Activated CD8-positive, alpha-beta T cell treated with anti-CD3 and anti-CD28 coated beads for 36 hours (primary cell): ENCODE measurements at places on chromosomes 7 and 10.

DNA sequence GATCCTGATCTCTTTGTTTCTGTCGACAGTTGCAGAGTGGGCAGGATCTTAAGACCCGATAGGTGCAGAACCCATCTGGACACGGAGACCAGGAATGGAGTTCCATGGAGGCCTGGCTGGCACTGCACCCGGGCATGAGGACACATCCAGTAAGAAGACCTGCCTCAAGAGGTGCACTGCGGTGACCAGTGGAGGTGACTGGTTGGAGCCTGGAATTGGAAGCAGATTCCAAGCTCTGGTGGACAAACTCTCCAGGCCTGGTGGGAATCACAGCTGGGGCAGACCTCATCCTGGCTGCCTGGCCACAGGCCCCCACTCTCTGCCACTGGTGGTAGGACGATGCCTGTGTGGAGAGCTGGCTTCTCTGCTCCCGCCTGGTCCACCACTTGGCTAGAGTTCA is 31.0 kb downstream of the ZNF775 start:
- no peak for DNase-seq

DNA sequence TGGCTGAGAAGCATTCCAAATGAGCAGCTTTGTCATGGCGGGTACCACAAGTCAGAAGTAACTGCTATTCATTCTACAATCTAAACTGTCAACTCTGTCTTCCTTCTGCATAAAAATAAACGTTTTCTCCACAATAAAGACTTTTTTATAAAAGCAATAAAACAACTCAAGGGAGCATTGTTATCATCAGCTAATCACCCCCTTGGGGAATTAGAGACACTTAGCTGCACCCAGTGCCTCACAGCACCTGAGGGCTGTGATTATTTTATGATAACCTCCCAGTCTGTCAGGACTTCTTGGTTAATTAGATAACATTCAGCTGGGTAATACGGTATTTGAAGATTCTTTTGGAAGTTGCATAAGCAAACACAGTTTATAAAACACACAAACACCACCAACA is 155.6 kb downstream of the PPP1R3A start:
- no peak for DNase-seq

DNA sequence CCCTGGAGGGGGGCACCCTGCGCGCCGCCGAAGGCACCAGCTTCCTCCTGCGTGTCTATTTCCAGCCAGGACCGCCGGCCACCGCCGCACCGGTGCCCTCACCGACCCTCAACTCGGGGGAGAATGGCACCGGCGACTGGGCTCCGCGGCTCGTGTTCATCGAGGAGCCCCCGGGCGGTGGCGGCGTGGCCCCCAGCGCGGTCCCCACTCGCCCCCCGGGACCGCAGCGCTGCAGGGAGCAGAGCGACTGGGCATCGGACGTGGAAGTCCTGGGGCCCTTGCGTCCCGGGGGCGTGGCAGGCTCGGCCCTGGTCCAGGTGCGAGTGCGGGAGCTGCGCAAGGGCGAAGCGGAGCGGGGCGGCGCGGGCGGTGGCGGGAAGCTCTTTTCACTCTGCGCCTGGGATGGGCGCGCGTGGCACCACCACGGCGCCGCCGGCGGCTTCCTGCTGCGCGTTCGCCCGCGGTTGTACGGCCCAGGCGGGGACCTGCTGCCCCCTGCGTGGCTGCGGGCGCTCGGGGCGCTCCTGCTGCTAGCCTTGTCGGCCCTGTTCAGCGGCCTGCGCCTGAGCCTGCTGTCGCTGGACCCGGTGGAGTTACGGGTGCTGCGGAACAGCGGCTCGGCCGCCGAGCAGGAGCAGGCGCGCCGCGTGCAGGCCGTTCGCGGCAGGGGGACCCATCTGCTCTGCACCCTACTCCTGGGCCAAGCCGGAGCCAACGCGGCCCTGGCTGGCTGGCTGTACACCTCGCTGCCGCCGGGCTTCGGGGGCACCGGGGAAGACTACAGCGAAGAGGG is 594 bp downstream of the CNNM1 start:
- DNase-seq = peak; percentile 20

- DNase-seq = no peak
Observed at GRCh38 chr10:106900016-106900652, 264.4 kb downstream of the SORCS1 start.

DNA sequence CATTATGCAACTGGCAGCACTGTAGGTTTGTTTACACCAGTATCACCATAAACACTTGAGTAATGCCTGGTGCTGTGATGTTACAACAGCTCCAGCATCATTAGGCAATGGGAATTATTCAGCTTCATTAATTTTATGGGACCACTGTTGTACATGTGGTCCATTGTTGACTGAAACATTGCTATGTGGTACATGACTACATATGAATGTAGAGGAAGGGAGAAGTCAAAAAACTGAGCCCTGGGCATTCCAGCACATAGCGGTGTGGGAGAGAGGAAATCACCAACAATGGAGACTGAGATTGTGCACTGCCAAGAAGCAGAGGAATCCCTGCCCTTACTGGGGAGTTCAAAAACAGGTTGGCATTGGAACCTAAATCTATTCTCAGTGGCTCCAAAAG is 89.0 kb downstream of the TRIM24 start:
- no peak for DNase-seq

GRCh38 chr7:96219378-96220130 is 102.3 kb downstream of the SLC25A13 start:
- DNase-seq = no peak

DNA sequence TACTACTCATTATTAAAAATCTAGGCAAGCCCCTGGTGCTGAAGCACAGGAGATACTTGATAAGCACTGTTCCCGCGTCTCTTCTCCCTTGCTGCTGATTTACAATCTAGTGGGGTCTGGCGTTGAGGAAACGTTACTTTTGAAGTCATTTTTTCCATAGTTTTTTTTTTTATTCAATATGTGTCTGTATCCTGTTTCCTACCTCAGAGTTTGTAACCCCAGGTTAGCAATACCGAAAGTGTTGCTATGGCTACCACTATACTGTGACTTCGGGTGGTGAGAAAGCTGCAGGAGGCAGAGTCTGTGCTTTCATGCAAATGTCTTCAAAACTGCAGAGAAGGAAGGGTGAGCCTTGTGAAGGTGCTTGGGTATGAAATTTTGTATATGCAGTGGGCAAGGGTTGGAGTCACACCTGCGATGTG is 458.8 kb upstream of the GHITM start:
- DNase-seq = peak; percentile 50

- no peak for DNase-seq
Observed at GRCh38 chr10:14889318-14889717, 10.7 kb downstream of the SUV39H2 start.

DNA sequence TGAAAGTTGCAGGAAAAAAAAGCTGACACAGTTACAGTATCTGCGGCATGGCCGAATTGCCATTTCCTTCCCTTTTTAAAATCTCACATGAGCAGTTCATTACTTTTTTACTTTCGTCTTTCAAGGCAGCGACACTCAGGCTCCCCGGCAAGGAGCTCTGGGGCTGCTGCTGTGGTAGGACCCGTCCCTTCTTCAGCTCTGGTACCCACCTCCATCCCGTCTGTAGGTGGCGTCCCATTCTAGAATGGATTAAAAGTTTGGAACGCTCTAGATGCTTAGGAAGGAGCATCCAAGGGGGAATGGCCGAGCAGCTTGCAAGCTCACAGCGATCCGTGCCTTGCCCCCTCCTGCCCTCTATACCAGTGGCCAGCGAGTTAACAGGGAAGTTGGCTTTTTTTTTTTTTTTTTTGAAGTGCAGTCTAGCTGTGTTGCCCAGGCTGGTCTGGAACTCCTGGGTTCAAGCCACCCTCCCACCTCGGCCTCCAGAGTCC is 22.8 kb upstream of the TTYH3 start:
- DNase-seq = peak; percentile 56
